Activated CD4-positive, alpha-beta T cell treated with anti-CD3 and anti-CD28 coated beads for 4 hours (primary cell): ENCODE measurements at places on chromosomes 16 and 17.

DNA sequence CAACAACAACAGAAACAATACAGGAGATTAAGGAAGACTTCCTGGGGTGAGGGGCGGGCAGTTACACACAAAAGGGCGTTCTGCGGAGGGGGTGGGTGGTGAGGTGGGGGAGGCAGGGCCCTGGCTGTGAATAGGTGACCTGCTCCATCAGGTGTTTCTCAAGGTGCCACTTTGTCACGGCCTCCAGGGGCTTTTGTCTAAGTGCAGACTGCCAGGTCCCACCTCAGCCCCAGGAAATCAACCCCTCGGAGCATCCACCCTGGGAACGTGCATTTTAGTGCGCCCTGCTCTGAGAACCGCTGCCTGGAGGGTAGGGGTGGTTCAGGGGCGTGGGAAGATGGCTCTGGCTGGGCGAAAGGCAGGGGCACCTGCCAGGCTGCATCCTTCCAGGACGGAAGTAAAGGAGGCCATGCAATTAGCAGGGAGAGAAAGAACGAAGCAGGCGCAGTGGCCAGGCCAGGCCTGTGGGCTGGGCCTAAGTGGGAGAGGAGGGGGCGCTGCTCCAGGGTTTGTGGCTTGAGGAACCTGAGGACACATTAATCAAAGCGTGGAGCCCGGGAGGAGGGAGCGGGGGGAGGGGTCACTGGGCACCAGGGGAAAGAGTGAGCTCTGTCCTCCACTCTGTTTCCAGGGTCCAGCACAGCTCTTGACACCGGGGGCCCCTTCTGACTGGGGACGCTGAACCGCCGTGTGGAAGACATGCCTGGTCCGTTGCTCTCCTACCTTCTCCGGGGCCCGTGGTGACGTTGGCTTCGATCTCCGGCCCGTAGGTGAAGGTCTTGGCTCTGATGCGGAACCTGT lies 49.4 kb upstream of the CDC42EP4 start:
- no peak for DNase-seq

GRCh38 chr16:56331399-56331798 lies 93.9 kb downstream of the AMFR start:
- DNase-seq, result no peak

- DNase-seq, result no peak
Measured at GRCh38 chr16:4697848-4698291, 4.5 kb downstream of the NUDT16L1 start.

DNA sequence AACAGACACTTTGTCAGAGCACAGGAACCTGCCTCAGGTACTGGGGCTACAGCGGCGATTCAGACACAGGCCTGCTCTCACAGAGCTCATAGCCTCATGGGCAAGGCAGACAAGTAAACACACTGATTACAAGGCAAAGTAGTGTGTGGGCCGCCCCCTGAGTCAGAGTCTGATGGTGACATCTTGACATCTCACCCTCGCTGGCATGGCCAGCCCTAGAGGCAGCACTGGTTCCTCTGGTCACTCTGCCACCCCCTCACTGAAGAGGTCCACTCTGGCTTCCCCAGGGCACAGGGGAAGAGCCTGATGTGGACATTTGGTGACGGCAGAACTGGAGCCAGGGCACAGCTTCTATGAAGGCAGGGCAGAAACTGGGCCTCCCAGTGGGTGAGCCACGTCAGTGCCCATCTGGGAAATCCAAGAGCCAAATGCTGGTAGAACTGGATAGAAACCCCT lies 32.9 kb upstream of the TOB1 start:
- DNase-seq, result no peak

GRCh38 chr17:70658840-70659239 lies 489.5 kb downstream of the KCNJ2 start:
- no peak for DNase-seq

- DNase-seq, result no peak
Measured at GRCh38 chr17:44924107-44924544, 8.8 kb upstream of the GFAP start.
